Kasumi-1 (cell line): ENCODE measurements at places on chromosomes 4 and X.

DNA sequence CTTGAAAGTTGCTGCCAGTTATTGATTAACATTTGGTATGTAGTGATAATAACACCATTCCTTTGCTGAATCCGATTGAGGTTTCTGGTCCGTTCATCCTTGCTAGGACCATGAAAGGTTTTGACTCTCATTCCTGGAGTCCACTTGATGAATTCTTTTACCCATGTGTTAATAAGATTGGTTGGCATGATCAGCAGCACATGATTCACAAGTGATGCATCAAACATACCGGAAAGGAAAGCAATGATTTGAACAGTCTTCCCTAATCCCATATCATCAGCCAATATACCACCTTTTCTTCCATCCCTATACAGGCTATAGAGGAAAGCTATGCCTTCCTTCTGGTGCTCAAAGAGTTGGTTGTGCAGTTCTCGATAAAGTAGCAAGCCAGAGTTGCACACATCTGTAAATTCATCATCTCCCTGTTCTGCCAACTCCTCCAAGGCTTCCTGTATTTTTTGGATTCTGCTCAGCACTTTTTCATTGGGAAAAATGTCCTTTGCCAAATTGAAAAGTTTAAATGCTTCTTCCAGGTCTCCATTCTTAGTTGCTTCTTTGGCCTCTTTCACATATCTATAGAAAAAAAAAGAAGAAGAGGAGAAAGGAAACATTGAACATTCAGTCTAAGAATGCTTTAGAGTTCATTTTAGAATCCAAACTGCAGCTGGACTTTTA, 26.7 kb downstream of the PIN4 start:
- DNase-seq = no peak

- peak; percentile 3 for DNase-seq
Measured at GRCh38 chr4:17597517-17597916, 16.9 kb upstream of the MED28 start.

- no peak for DNase-seq
Measured at GRCh38 chrX:109283870-109284269, 198.0 kb downstream of the GUCY2F start.

DNA sequence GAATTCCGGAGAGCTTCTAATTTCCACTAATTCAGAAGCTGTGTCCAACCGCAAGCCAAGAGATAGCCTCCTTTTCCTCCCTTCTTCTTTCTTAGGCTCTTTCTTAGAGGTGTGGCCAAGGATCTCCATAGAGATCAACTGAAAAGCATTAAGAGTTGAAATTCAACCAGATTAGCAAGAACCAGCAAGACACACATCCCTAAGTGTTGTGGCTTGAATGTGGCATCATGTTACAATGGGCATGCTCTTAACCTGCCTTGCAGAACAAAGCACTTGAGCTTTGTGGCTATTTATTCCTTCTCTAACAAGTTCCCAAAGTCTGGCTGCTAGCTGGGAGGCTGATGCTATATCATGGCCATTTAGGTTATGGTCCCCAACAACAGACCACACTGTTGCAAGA, 10.4 kb downstream of the ANOS1 start:
- no peak for DNase-seq

DNA sequence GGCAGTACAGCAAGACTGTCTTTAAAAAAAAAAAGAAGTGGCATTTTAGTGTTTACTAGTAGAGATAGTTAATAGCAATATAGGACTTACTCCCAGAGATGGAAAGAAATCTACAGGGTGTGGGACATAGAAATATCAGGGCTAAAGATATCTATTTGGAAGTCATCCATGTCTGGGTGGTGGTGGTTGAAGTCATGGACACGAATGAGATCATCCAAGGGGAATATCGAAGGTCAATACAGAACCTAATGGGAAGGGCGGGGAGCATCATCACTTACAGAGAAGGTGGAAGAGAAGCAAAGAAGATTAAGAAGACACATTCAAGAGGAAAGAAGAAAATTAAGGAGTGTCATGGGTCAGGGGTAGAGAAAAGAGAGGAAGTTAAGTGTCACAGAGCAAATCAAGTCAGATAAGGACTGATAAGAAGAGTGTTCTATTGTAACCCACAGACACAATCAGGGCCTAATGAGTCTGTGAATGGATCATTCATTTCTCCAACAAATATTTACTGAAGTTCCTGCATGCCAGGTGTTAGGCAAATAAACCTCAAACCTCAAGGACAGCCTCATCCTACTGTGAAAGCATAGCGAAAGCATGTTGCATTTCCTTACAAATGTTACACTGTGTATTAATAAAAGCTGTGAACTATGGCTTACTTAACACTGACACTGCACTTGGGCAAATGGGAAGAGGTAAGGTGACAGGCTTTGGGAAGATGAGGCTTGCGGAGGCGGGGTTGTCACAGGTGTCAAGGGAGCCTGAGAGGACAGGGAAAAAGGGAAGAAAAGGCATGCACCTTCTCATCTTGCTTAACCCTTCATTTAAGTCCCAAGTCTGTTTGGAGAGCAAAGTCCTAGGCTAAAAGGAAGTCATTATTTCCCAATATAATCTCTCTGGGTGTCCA, 65.3 kb downstream of the ELOVL6 start:
- no peak for DNase-seq

DNA sequence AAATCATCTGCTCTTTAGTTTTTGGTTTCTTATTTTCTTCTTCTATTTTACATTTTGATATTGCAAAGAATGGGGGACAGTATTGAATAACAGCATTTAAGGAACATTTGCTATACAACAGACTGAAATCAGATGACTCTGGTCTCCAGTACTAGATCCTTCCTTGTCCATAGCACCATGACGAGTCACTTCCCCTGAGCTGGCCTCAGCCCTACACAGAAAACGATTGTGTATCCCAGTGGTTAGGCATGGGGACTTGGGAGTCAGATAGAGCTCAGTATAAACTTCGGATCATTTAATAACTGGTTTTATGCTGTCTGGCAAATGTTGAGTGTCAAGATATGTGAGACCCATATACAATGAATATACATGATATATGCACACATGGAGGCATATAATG, 44.7 kb upstream of the BEX4 start:
- DNase-seq = no peak

- no peak for DNase-seq
Measured at GRCh38 chrX:106611317-106611678, 480 bp upstream of the RADX start.

DNA sequence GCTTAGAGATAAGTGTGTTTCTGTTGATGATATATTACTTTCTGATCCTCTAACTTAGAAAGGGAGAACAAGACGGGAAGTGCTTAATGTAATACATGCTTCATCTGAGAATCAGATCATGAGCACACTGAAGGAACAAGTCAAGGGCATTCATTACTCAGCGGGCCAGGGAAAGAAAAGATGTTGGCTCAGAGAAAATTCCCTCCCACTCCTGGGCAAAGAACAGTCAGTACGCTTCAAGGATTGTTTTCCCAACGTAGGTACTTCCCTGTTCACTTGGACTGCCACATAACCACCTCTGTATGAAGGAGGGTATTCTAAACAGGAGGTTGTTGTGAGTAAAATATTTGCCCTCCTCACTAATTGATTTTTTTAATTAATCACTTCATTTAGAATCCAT, 374.5 kb upstream of the FMR1 start:
- DNase-seq = no peak

GRCh38 chrX:78706071-78706470, 41.4 kb upstream of the LPAR4 start:
- DNase-seq = no peak

DNA sequence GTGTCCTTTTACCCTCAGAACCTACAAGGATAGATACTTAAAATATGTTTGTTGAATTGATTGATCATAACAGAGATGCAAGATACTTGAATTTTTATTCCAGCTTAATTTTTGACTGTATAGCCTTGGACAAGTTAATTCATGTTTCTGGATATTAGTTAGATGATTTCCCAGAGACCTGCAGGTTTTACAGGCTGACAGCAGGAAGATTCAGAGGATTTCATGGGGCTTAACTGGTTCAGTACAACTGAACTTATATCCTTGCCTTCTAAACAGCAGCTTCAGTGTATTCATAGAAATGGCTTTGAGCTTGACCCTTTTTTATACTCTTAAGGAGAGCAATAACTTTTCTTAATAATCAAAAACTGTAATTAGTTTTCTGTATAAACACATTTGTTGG, 62.2 kb upstream of the IL13RA1 start:
- no peak for DNase-seq

- DNase-seq = no peak
Measured at GRCh38 chr4:76979236-76979635, 29.7 kb downstream of the SEPTIN11 start.

- no peak for DNase-seq
Measured at GRCh38 chr4:147461161-147461560, 19.7 kb upstream of the EDNRA start.

- no peak for DNase-seq
Measured at GRCh38 chr4:47465004-47465403, 1.5 kb upstream of the COMMD8 start.

DNA sequence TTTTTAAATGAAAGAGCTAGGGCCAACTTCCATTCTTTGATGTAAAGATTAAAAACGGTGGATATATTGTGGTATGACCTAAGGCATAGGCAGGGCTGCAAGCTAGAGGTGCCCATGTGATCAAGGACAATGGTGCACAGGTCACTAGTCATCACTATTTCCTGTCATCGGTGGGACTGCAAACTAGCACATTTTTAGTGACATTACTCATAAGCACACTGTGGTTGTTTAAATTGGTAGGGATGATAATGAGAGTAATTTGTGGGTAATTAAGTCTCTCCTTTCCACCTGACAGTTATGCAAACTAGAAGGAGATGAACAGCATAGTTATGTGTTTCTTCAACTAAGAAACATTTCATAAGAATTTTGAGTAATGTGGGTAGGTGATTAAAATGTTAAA, 85.4 kb downstream of the GPRIN3 start:
- no peak for DNase-seq

GRCh38 chr4:42673082-42673425, 16.1 kb upstream of the ATP8A1 start:
- peak; percentile 18 for DNase-seq

GRCh38 chr4:122652379-122652778, 31.5 kb upstream of the IL21 start:
- DNase-seq = peak; percentile 41

- DNase-seq = no peak
Measured at GRCh38 chr4:174387143-174387542, 103.4 kb downstream of the CEP44 start.

- DNase-seq = no peak
Measured at GRCh38 chr4:770022-770421, 55.9 kb downstream of the CPLX1 start.

DNA sequence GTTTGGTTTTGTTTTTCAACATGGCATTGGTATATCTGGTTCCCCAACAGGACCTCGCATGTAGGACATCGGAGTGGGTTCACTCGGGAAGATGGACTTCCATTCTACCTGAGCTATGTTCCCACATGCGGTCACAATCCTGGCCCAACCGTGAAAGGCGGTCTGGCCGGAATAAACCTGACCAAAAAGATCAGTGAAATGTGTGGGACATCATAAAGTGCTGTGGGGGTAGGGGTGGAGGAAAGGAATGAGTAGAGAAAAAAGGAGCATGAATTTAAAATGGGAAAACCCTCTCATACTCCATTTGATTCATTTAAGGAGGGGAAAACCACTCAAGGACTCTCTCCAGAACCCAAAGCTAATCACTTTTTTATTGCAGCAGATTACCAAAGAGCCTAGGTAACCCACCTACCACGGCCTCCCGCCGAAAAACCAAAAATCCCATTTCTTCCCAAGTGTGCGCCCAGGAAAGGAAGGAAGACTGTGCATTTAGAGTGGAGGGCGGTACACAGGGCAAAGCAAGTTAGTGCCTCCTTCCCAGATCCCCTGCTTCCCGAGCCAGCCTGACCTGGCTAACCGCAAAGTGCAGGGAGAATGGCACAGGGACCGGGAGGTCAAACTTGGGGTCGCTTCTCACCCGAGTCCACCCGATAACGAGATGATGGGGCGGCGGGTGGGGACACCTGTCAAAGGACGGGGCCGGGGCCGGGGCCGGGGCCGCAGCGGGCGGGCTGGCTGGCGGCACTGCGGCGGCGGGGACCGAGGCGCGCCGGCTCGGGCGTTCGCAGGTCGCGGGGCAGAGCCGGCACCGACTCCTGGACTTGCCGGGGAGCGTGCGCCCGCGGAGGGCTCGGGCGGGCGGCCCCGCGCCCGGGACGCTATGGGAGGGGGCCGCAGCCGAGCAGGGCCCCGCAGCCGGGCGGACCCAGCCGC, 669 bp downstream of the TMEM150C start:
- no peak for DNase-seq

DNA sequence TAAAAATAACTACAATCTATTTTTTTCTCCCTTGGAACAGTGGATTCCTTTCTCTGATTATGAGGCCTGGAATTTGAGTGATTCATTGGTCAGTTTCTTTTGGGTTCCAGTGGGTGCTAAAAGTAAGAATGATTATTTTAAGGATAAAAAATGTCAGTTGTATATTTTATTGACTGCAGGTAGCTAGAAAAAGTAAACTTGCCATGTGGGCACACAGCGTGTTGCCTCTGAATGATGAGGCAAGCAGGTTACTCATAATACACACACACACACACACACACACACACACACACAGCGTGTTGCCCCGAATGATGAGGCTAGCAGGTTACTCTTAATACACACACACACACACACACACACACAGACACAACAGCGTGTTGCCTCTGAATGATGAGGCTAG, 13.8 kb downstream of the GALNT7 start:
- DNase-seq = no peak

GRCh38 chrX:10078266-10078665, 78.5 kb upstream of the CLCN4 start:
- DNase-seq = no peak

DNA sequence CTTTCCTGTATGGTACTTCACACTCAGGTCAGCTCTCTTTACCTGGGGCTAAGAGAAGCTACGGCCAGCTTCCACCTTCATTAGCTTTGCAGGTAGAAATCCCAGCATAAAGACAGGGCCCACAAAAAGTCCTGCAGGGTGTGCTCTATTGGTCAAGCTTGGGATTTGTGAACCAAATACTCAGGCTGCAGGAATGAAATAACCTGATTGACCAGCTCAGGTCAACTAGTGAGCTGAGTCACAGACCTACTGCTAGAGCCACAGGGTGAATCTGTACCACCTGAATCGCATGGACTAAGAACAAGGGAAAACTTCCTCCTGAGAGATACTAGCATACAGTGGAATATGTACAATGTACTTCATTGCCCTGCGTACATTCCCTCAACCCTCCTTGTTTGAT, 172.2 kb downstream of the HHIP start:
- no peak for DNase-seq

- no peak for DNase-seq
Measured at GRCh38 chr4:10577508-10578426, 106.8 kb downstream of the CLNK start.

GRCh38 chr4:150580306-150580705, 1.6 kb upstream of the MAB21L2 start:
- DNase-seq = no peak

DNA sequence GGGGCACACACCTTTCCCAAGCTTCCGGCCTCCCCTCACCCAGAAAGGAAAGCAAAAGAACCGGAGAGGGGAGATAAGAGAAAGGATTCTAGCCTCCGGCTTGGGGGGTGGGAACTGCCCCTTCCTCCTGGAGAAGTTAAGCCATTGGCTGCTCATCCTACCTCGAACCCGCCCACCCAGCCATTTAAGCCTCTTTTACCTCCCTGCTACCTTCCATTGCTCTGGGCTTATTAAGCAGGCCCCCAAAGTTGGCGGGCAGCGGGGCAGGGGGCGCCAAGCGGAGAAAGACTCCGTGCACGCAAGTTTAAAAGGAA, 2.3 kb downstream of the MAML3 start:
- peak; percentile 95 for DNase-seq

- no peak for DNase-seq
Measured at GRCh38 chr4:100708776-100709175, 191.0 kb upstream of the EMCN start.
